Activated naive CD8-positive, alpha-beta T cell treated with anti-CD3 and anti-CD28 coated beads, Interleukin-2, amount 10 ng/mL, durations not matched to agents 7 days and 5 days (primary cell): ENCODE measurements at places on chromosomes 16 and 17. TPM values are rescaled to one million over a fixed set of nuclear protein-coding genes. Genes with fewer than 3 reads are reported as not detected.

PRDM7 gene
- total RNA-seq = not detected

SDK2 gene
- total RNA-seq = 29.3 TPM

GJC1 gene
- total RNA-seq = 1.0 TPM

GRCh38 chr17:81309859-81310839 is 15.0 kb upstream of the SLC38A10 start:
- H3K27ac ChIP-seq = no peak overlapping the region
- H3K4me1 ChIP-seq = peaks cover 5% of the 10 kb centered on the region
- no peak overlapping the region for H3K4me3 ChIP-seq

GRCh38 chr17:62614142-62614541 is 13.3 kb upstream of the MRC2 start:
- DNase-seq = no peak
- no peak overlapping the region for H3K4me3 ChIP-seq
- H3K36me3 ChIP-seq = peaks cover 20% of the 10 kb centered on the region
- H3K27ac ChIP-seq = no peak overlapping the region
- H3K4me1 ChIP-seq = peaks cover 1% of the 10 kb centered on the region
- no peaks in the 10 kb centered on the region for H3K27me3 ChIP-seq

DNA sequence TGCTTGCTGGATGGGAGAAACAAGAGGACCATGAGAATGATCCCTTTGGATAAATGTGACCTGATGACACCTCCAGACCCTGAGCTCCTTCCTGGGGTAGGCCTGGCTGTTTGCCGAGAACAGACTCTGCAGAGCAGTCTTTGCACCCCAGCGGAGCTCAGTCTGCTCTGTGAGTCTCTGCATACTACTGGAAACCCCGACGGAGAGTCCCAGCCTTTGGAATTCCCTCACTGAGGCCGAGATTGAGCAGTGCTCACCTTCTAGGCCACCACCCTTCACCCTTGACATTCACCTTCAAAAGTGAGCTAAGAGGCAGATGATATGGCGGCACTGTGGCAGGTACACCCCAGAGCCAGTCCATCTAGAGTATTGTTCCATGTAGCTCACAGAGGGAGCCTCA is 172.2 kb upstream of the CDH13 start:
- H3K27ac ChIP-seq = no peak overlapping the region
- H3K4me1 ChIP-seq = peaks cover 1% of the 10 kb centered on the region
- peaks cover 4% of the 10 kb centered on the region for H3K27me3 ChIP-seq
- H3K36me3 ChIP-seq = no peaks in the 10 kb centered on the region
- H3K4me3 ChIP-seq = no peak overlapping the region
- no peak for DNase-seq

GRCh38 chr17:5895276-5895675 is 174.9 kb upstream of the WSCD1 start:
- H3K27ac ChIP-seq = no peak overlapping the region
- peaks cover 15% of the 10 kb centered on the region for H3K27me3 ChIP-seq
- H3K4me1 ChIP-seq = peaks cover 8% of the 10 kb centered on the region

MT2A gene
- total RNA-seq = 135 TPM

DNA sequence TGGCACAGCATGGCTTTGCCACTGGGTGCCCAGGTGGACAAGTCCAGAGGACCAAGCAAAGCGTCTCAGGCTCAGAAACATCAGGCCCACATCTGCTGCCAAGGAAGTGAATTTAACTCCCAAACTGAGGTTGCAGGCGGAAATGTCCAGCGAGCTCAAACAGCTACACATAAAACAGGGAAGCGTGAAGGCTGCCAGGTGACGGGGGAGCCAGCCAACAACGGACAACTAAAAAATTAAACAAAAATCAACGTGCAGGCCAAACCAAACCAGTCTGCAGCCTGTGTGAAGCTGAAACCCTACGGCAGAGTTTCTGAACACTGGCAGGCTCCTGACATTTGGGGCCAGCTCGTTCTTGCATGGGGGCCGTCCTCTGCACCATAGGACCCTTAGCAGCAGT is 2.5 kb downstream of the TK1 start:
- H3K27me3 ChIP-seq = no peaks in the 10 kb centered on the region
- H3K4me3 ChIP-seq = peak overlapping the region; percentile 94
- H3K27ac ChIP-seq = no peak overlapping the region
- DNase-seq = no peak
- peaks cover 26% of the 10 kb centered on the region for H3K36me3 ChIP-seq
- peaks cover 42% of the 10 kb centered on the region for H3K4me1 ChIP-seq

DNA sequence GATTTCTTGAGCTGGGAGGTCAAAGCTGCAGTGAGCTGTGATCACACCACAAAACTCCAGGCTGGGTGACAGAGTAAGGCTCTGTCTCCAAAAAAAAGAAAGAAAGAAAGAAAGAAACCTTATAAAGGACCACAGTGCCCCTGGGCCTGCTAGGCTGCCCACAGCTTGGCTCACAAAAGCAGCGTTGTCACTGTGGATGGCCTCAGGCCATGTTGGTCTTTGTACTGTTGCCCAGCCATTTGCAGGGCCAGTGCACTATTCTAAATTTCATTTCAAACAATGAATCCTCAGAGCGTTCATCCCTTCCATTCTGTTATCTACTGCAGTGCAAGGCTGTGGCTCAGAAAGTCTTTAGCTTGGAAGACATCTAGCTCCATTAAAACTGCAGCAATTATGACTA is 208.4 kb downstream of the SLC39A11 start:
- DNase-seq = no peak
- H3K27ac ChIP-seq = no peak overlapping the region
- no peaks in the 10 kb centered on the region for H3K27me3 ChIP-seq
- no peak overlapping the region for H3K4me3 ChIP-seq

DNA sequence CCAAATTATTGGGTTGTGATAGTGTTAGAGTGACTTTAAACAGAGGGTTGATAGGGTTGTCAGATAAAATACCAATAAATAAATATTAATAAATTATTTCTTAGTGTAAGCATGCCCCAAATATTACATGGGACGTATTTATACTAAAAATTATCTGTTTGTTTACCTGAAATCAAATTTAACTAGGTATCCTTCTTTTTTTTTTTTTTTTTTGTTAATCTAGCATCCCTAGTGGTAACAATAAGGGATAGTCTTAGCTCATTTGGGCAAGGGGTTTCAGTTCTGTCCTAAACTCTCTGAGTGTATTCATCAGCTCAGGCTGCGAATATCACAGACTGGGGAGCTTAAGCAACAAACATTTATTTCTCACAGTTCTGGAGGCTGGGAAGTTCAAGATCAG is 1.3 kb downstream of the CLEC19A start:
- no peaks in the 10 kb centered on the region for H3K36me3 ChIP-seq
- no peaks in the 10 kb centered on the region for H3K4me1 ChIP-seq
- H3K27ac ChIP-seq = no peak overlapping the region
- no peak overlapping the region for H3K4me3 ChIP-seq

- peak overlapping the region; percentile 99 for H3K4me3 ChIP-seq
- H3K36me3 ChIP-seq = peaks cover 35% of the 10 kb centered on the region
- H3K27me3 ChIP-seq = no peaks in the 10 kb centered on the region
- peaks cover 41% of the 10 kb centered on the region for H3K4me1 ChIP-seq
Observed at GRCh38 chr17:75778861-75779249, 5.8 kb upstream of the UNK start.

GRCh38 chr17:41658846-41659245 is 29.8 kb upstream of the EIF1 start:
- no peak overlapping the region for H3K4me3 ChIP-seq
- no peak for DNase-seq
- H3K4me1 ChIP-seq = peaks cover 3% of the 10 kb centered on the region
